ENCODE measurements at places on chromosomes 3 and 15.

- DNase-seq = no peak
Measured at GRCh38 chr15:72873379-72874233, 90.0 kb upstream of the ADPGK start.

DNA sequence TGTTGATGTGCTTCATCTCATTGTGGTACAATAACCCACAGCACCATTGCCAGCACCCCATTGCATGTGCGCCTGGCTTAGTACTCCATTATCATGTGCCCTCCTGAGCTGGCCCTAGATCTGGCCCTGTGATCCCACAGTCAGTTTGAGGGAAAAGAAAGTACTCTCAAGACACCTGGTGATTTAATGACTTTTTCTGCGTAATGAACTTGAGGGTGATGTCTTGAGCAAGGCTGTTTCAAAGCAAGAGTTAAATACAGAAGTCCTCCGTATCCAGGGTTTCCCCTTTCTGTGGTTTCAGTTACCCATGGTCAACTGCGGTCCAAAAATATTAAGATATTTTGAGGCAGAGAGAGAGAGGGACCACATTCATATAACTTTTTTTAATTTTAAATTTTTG lies 16.3 kb downstream of the C3orf20 start:
- DNase-seq = no peak

DNA sequence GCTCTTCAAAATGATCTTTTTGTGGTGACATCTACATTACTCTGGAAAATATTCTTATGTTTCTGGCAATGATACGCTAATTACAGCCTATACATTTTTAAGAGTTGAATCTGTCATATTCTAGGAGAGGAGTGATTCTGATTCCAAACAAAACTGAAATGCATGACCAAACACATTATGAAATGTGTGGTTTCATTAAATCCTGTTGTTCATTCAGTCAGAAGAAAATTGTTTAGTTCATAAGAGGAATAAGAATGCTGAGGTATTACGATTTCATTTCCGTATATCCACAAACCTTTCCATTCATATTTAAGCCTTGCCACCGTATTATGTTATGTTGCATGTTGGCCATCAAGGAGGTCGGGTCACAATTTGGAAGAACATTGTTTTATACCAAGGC lies 345.1 kb downstream of the FEZF2 start:
- no peak for DNase-seq

DNA sequence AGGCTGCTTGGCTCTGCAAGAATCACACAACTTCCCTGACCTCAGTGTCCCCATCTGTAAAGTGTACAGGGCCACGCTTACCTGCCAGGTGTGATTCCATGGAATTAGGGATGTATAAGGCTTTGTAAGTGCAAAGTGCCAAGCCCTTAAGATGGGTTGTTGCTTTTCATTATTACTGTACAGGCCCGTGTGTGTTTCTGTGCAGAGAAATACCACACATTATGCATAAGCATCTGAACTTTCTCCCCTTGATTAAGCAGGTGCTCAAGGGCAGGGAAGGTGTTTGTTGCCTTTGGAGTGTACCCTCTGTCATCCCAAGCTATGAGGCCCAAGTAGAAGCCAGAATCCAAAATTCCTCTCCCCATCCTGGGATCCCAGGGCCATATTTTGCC lies 13.6 kb upstream of the HRH1 start:
- DNase-seq = no peak

DNA sequence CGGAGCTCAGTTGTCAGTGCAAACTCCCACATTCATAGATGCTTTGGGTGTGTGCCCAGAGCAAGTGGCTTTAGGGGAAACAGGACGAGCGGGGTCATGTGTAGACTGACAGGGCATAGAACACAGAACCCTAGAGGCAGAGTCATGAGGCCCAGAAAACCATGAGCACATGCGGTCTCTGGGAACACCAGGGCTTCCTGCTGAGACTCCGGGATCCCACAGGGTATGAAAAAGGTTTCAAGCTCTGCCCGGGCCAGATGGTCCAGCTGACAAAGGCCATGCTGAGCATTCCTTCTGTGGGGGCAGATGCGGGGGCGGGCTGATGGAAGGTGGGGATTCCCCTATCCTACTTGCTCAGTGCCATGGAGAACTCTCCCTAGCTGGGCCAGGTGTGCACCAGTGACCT lies 44.8 kb downstream of the ROPN1B start:
- DNase-seq = no peak

DNA sequence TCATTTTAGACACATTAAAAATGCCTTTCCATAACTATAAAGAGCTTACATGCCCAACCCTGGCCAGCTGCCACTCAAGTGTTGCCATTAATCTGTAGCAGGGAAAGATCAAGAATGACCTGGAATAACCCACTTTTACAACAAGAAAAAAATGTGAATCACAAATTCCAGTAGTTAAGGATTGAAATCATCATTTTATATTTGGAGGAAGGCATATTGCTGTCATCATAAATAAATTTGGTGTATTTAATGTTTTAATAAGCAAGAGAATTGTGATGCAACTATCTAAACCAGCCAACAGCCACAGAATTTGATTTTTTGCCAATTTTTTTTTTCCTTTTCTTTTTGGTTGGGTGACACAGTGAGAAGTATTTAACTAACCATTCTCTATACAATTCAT lies 240.0 kb upstream of the SEMA6D start:
- no peak for DNase-seq

- no peak for DNase-seq
Measured at GRCh38 chr3:3101660-3102458, 8.3 kb downstream of the IL5RA start.

GRCh38 chr3:65573548-65574116 lies 465.1 kb downstream of the MAGI1 start:
- no peak for DNase-seq

GRCh38 chr3:126056681-126057500 lies 27.0 kb downstream of the SLC41A3 start:
- no peak for DNase-seq

GRCh38 chr15:70617076-70617910 lies 146.1 kb downstream of the UACA start:
- no peak for DNase-seq

- DNase-seq = peak; percentile 60
Measured at GRCh38 chr3:185253645-185254410, at the start of gene EHHADH. Gene EHHADH, minus strand, starts transcription at chr3:185254049. Its CDS starts 27 bp downstream, at chr3:185254022.

Measured in WTC11 (cell line).